ENCODE measurements at places on chromosomes 16 and 17.

- no peak for DNase-seq
Observed at GRCh38 chr16:81814751-81815428, 35.8 kb downstream of the PLCG2 start.

DNA sequence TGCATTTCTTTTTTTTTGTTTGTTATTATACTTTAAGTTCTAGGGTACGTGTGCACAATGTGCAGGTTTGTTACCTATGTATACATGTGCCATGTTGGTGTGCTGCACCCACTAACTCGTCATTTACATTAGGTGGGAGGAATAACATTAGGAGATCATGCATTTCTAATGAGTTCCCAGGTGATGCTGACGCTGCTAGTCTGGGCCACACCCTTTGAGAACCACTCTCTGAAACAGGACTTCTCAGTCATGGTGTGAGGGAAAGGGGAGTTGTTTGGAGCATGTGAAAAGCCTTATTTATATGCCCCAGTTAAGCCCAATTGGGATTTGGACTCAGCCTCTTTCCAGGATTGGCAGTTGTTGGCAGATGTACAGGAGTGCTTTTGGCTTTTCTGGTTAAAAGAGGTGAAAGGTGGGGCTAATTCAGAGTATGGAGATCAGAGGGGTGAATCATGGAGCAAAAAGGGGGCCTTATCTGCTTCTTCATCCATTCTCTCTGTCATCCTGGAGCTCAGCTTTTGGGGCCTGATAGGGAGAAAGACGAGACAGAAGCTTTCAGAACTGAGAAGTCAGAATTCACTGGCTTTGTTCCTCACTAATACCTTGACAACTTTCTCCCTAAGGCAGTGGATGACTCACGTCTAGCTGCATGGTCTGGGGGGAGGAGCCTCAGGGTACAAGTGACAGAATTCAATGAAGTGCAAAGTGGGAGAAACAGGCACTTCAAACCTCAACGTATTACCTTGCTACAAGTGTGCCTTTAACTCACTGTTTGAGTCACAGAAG is 180.0 kb upstream of the CACNG3 start:
- no peak for DNase-seq

- peak; percentile 39 for DNase-seq
Observed at GRCh38 chr17:49035470-49036269, 38.5 kb downstream of the IGF2BP1 start.

DNA sequence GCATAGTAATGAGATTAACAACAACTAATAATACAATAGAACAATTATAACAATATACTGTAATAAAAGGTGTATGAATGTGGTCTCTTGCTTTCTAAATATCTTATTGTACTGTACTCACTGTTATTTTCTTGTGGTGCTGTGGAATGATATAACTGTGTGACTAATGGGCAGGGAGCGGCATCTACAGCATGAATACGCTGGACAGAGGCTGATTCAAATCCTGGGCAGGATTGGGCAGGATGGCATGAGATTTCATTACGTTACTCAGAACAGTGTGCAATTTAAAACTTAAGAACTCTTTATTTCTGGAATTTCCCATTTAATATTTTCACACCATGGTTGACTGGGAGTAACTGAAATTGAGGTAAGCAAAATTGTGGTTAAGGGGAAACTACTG is 1239.8 kb upstream of the GOT2 start:
- no peak for DNase-seq

- DNase-seq, result no peak
Observed at GRCh38 chr17:10744501-10745000, 14.7 kb upstream of the TMEM220 start.

DNA sequence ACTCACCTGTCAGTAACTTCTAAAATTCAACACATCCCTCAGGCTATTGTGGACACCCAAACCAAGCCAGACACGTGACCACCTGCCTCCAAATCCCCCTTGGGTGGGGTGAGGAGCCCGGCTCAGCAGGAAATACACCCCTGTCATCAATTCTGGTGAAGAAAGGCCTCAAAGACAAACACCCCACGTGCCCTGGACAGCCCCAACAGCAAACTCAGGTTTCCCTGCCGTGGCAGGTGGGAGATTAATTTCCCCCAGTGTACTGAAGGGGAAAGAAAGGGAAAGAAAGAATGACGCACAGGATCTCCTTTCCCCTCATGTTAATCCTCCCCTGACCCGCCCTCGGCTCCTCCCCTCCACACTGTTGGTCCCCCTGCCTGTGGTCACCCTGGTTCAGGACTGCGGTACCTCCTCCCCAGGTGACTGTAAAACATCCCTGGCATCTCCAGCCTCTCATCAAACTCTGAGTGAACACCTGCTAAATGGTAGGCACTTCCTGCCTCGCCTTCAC is 98.3 kb downstream of the ZNF423 start:
- DNase-seq, result no peak

DNA sequence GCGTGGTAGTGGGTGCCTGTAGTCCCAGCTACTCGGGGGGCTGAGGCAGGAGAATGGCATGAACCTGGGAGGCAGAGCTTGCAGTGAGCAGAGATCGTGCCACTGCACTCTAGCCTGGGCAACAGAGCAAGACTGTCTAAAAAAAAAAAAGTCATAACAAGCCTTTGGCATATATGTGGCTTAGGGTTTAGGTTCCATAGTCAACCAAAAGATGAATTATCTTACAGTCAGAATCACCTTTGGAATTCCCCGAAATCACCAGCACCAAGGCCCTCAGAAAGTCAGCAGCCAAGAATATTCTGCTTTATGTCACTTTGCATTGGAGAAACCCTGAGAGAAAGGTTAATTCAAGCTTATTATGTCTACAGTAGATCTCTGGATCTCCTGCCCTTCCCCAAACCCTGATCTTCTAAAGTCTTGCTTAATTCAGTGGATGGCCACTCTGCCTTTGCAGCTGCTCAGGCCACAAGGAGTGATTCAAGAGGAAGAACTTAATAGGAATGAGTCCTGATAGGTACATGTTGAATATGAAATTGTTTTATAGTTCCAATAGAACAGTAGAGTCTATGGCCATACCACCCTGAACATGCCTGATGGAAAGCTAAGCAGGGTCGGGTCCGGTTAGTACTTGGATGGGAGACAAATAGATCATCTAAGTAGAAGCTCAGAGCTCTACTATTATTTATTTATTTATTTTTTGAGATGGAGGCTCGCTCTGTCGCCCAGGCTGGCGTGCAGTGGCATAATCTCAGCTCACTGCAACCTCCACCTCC is 196.0 kb upstream of the CACNG5 start:
- no peak for DNase-seq

- DNase-seq, result no peak
Observed at GRCh38 chr17:77125432-77125901, 15.3 kb upstream of the SEC14L1 start.

DNA sequence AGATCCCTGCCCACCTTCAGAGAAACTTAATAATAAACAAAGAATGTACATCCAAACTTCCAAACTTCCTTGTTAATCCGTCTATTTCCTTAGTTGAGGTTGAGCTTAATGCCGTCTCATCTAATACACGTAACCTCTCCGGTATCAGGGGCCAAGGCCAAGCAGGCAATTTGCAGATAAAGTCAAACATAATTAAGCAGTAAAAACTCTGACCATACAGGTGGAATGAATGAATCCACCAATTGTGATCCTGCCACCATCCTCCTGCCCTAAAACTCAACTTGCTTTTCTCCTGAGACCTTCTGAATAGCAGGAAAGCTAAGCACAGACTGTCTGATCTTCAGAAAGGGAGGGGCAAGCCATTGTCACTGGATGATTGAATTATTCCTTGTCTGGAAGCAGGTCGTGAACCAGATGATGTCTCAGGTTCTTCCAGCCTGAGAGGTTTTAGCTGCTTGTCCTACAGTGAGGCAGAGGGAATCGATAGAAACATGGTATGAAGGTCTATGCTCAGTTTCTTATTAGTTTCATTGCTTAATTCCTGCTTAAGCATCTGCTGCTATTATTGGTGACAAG is 1111.8 kb upstream of the EEF2KMT start:
- DNase-seq, result no peak

- no peak for DNase-seq
Observed at GRCh38 chr17:66858226-66859083, 23.5 kb downstream of the CACNG5 start.

GRCh38 chr16:31535737-31536136 is 8.0 kb downstream of the AHSP start:
- no peak for DNase-seq

DNA sequence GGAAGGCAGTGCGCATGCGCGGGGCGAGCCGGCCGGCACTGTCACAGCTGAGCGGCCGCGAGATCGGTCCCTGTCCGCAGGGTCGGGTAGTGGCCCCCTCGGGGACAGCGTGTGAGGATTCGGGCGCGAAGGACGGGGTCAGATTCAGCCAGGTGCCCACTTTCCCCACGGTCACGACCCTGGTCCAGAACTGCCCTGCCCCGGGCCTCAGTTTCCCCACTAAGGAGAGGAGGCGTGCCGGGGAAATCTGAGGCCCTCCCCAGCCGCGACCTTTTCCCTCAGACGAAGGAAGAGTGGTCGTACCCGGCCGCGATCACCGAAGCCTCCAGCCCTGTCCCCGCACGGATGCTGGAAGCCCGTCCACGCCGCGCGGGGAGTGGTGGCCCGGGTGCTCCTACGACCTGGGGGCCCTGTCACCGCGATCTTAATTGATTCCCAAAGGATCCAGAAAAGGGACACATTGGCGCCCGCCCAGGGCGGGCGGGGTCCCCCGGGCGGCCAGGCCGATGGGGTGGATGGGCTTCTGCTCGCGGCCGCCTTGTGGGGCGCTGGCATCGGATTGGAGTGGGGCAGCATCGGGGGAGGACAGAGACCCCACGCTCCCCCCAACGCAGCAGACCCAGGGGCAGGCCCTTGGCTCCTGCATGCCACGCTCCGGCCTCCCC is 57.7 kb downstream of the SRL start:
- DNase-seq, result no peak

GRCh38 chr16:49158029-49158642 is 123.5 kb downstream of the CBLN1 start:
- DNase-seq, result peak; percentile 19

GRCh38 chr16:11668623-11669379 is 546 bp downstream of the SNN start:
- DNase-seq, result peak; percentile 39

GRCh38 chr16:68995011-68995504 is 110.4 kb upstream of the HAS3 start:
- DNase-seq, result no peak

DNA sequence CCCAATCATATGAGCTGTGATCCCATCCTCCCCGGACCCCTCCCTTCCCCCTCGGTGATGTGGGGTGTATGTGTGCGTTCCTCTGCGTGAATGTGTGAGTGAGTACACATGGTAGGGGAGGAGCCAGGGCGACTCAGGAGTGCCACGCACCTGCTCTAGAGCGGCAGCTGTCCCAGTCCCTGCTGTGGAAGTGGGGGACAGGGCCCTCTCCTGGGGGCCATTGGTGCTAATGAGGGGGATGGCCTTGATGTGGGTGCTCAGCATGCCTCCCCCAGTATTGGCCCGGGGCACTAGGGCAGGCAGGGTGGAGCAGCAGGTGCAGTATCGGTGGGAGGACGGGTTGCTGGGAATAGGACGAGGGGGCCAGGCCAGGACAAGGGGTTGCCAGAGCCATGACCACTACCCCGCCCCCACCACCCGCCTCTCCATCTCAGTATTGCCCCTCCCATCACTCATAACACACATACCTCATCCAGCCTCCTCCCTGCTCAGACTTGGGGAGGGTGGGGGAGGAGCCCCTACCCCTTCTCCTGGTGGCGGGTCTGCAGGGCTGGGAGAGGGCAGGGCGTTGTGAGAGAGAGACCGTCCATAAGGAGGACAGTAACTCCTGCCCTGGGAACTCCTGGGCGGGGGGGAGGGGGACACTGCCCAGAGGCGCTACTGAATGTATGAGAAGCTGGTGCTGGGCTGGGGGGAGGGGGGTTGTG is 8.5 kb downstream of the NR1D1 start:
- DNase-seq, result no peak
